NCI-H345 (cell line): ENCODE measurements at places on chromosomes 6 and 20.

DNA sequence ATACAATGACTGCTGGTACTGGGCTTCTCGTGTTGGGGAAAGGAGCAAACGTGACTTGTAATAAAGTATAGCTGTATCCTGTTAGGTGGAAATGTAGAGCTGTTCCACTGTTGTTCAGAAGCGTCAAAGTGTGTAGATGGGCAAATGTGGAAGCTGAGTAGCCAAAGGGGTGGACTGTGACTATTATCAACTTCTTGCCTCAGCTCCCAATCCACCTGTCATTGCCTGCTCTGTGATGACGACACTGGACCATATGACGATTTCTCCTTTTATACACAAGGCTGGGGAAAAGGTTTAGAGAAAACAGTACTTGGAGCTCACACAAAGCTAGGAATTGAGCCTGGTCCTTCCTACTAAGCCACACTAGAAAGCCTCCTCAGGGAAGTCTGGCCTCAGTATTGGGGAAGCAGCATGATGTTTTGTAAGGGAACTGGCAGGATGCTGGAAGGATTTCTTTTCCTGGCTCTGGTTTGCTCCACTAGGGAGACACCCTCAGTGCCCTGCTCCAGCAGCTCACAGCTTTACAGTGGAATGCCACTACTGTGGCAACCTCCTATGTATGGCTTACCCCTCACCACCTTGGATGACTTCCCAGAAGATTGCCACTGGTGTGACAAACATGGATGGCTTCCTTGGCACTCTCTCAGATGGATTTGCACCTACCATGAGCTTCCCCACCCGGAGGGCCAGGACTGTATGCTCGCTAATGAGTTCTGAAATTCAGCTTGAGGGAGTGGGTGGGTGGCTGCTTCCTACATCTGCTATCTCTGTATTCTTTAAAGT lies 20.0 kb downstream of the CD164 start:
- no peak for DNase-seq

GRCh38 chr6:20918868-20919267 lies 384.6 kb downstream of the CDKAL1 start:
- no peak for DNase-seq

GRCh38 chr20:38147163-38147562 lies 17.9 kb downstream of the TGM2 start:
- no peak for DNase-seq

- no peak for DNase-seq
Observed at GRCh38 chr20:51108638-51109363, 85.9 kb upstream of the KCNG1 start.

DNA sequence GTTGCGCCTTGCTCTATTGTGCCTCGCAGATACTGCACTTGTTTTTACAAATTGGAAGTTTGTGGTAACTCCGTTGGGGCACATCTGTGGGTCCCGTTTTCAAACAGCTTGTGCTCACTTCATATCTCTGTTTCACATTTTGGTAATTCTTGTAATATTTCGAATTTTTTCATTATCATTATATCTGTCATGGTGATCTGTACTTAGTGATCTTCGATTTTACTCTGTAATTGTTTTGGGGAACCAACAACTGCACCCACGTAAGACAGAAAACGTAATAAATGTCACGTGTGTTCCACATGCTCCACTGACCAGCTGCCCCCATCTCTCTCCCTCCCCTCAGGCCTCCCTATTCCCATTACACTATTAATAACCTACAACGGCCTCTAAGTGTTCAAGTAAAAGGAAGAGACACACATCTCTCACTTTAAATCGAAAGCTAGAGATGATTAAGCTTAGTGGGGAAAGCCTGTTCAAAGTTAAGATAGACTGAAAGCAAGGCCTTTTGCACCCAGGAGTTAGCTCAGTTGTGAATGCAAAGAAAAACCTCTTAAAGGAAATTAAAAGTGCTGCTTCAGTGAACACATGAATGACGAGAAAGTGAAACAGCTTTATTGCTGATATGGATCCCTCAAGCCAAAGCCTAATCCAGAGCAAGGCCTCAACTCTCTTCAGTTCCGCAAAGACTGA lies 26.9 kb downstream of the TTLL2 start:
- no peak for DNase-seq

GRCh38 chr6:166946125-166946524 lies 10.2 kb downstream of the RNASET2 start:
- no peak for DNase-seq

GRCh38 chr6:159044899-159045727 lies at the start of gene TAGAP:
TAGAP (minus strand) TSS chr6:159044991; CDS start chr6:159044146, 845 bp downstream.
- no peak for DNase-seq

GRCh38 chr20:21159658-21160380 lies 33.9 kb downstream of the KIZ start:
- DNase-seq: no peak
